ENCODE measurements at places on chromosomes 13 and 19.
A peak's percentile ranks its signal among the peaks of the same experiment; 100 is the strongest.

DNA sequence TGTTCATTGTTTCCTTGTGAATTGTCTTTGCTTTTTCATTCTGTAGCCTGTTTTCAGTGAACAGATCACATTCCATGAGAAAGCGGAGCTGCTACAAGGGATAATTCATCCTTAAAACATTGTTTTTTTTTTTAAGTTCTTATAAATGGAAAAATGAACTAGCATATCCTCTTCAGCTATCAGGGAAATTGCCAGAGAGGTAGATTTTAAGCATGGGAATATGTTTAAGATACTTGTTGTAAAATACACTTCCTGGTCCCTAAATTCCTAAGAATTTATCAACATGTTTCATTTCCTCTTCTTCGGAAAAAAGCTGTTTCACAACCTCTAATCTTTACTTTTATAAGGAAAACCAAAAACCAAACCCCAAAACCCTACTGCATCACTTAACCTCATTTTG lies 238.0 kb downstream of the POSTN start:
- DNase-seq: no peak

DNA sequence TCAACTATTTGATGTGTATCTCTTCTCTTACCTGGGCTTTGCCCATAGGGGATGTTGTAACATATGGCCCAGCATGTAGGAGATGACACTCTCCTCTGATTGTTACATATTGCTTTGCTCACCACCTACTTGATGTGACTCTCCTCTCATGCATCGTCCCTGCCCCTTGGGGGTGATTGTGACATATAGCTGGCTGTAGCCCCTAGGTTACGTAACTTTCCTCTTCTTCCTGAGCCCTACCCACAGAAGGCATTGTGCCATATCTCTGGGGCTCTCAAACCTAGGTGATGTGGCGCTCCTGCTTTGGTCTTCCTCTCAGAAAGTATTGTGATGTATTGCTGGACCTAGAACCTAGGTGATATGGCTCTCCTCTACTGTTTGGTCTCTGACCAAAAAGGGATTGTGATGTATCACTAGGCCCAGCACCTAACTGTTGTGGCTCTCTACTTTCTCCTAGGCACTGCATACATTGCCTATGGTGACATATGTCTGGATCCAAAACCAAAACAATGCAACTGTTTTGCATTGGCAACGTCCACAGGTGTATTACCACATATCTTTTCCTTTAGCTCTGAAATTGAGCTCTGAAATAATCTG lies 71.9 kb upstream of the ZNF724 start:
- DNase-seq: no peak

DNA sequence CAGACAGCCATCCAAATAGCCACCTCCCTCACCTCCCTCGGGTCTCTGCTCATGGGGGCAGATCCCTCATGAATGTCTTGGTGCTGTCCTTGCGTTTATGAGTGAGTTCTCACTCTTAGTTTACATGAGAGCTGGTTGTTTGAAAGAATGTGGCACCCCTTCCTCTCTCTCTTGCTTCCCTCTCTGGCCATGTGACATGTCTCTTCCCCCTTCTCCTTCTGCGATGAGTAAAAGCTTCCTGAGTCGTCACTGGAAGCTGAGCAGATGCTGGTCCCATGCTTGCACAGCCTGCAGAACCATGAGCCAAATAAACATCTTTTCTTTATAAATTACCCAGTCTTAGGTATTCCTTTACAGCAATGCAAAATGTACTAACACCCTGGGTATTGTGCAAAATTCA lies 208.7 kb downstream of the LACC1 start:
- DNase-seq: no peak

GRCh38 chr19:48674921-48675824 lies 2.4 kb upstream of the NTN5 start:
- DNase-seq: peak; percentile 61

- DNase-seq: no peak
Observed at GRCh38 chr13:99572921-99573320, 71.6 kb downstream of the TM9SF2 start.

- no peak for DNase-seq
Observed at GRCh38 chr13:51997641-51998330, 13.5 kb downstream of the ATP7B start.

DNA sequence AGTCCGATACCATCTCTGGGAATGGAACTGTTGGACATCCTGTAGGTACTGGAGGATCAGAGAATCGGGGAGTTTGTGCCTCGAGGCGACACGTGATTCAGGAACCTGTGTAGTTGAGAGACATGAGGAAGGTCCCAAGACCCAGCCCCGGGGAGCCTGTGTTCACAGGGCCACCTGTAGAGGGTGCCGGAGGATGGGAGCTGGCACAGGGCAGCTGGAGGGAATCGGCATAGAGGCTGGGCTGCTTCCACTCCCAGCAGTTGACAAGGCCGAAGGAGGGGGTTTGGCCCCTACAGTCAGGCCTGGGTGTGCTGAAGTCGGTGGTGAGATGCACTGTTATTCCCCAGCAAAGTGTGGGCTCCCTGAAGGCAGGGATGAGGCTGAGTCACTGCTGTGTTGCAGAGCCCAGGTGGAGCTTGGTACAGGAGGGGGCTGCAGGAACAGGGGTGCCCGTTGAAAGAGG lies 2.5 kb upstream of the ISYNA1 start:
- DNase-seq: no peak

DNA sequence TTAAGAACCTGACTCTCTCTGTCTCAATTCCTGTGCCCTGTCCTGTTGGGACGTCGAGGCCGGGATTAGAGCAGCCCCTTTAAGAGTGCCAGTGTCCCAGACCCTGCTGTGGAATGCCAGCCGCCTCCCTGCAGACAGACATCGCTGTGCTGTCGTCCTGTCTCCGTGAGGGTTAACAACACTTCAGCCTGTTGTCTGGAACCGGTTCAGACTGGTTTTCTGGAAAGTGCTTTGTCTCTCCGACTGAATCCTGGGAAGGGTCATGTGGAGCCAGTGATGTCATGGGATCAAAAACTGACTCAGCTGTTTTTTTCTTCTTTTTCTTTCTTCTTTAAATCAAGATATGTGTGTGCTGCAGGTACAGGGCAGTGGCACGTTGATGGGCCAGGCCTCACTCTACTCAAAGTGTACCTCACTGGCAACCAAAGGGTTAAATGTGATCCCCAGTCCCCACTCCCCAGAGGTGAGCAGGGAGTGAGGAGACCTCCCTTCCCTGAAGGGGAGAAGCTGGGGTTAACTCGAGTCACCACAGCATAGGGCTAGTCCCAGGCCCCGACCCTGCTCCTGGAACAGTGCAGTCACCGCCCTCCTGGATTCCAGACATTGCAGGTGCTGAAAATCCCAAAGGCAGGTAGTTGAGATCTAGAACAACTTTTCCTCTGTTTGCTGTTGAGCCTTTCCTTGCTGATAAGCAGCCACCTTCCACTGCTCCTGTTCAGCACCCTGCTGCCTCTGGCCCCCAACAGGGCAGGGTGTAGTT lies 50.8 kb downstream of the TSSK6 start:
- no peak for DNase-seq

DNA sequence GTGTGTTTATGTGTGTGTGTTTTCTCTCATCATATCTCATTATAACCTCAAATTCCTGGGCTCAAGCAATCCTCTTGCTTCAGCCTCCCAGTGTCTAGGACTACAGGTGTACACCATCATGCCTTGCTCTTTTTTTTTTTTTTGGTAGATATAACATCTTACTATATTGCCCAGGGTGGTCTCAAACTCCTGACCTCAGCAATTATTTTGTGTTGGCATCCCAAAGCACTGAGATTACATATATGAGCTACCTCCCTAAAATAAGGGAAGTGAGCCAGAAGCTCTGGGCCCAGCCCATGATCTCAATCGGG lies 448 bp upstream of the ZNF543 start:
- DNase-seq: no peak

DNA sequence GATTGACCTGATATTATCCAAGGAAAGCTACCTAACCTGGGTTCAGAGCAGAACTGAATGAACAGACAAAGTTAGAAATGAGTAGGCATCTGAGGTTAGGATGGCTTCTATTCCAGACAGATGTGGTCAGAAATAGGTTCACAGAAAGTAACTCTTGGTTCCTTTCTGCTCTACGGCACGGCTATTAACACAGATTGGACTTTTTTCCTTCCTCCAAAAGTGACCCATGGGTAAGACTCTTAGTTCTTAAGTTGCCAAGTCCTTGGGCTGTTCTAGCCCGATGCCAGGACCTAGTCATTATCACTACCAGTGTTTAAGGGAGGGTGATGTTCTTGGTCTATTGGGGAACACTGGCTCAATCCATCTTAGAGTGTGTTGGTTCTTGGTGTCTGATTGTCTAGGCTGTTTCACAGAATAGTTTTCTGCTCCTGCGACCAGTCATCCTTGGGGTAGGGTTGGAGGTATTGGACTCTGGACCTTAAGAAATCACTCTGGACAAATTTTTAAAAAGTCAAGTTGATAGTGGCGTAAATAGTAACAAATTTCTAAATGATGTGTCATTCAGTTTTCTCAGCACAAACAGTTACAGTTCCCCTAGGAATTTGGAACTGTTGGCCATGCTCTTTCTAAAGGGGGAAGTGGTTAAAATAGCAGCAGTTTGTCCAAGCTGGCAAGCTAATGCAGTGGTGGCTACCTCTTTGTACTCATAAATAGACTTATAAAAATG lies 60.1 kb upstream of the MYCBP2 start:
- DNase-seq: no peak

DNA sequence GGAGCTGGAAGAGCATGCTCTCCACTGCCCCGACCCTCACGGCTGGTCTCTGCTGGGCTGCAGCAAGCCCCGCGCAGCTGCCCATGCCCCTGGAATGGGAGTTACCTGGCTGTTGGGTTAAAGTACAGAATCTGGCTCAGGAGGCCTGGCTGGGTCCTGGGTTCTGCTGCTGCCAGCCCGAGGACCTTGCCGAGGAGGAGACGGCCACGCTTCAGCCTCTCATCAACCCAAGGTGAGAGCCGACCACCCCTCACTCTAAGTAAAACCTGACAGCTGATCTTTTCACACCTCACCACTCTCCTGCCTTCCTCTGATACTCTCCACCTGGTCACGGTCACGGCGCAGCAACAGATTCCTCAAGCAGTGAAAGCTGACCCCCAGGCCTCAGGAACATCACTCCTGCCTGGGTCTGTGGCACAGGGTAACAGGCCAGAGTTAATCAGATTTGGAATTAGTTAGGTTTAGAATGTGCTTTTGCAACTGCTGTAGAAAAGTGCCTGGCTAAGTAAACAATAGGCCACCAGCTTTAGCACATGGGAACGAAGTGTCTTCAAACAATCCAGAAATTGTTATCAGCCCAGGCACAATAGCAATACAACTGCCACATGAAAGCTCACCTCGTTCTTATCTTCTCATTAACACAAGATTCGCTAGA lies 20.5 kb downstream of the RAB20 start:
- no peak for DNase-seq

DNA sequence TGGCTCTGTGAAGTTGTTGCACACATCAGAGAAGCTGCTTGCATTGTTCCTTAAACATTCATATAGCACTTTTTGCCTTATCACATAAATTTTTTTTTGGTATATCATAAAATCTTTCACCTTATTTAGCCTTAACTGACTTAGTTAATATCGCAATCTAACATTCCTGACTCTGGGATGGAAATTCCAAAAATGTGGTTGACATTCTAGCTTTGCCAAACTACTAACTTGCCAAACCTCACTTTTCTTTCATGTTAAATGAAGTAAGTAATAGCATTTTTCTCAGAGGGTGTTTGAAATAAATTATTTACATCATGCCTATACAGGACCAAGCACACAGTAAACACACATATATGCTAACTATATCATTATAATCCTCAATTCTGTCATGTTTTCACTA lies 736.9 kb upstream of the PCDH9 start:
- DNase-seq: no peak

- no peak for DNase-seq
Observed at GRCh38 chr13:24281188-24282008, 28.0 kb upstream of the C1QTNF9 start.

- DNase-seq: no peak
Observed at GRCh38 chr19:37991841-37992248, 84.8 kb downstream of the SIPA1L3 start.

DNA sequence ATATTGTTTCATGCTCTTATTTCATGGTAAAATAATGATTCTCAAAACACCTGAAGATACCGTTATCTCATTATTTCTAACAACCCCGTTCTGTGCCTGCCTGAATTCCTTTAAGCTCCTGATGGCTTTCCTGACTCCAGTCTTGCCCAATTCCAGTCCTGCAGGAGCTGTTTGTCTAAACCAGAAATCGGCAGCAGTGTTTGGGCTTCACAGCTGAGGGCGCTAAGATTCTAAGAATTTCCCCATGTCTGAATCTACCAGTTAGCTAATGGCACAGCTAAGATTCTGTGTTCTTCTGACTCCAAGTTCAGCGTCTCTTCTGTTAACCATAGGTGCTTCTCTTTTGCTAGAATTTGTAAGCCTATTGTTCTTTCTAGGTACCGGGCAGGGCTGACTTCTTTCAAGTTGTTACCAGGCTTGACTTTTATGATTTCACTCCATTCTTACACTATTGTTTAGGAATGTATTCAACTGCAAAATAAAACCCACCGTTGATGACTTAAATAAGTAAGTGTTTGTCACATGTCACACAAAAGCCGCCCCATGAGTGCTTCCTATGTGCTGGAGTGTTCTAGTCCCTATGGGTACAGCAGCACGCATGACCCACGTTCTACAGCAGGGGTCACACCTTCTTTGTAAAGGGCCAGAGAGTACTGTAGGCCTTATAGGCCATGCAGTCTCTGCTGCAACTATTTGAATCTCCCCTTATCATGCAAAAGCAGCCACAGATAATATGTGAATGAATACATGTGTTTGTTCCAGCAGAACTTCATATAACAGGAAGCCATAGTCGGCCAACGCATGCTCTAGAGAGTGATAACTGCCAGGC lies 168.3 kb upstream of the RNF113B start:
- DNase-seq: peak; percentile 9

- no peak for DNase-seq
Observed at GRCh38 chr13:113561417-113562084, 23.0 kb upstream of the TFDP1 start.

DNA sequence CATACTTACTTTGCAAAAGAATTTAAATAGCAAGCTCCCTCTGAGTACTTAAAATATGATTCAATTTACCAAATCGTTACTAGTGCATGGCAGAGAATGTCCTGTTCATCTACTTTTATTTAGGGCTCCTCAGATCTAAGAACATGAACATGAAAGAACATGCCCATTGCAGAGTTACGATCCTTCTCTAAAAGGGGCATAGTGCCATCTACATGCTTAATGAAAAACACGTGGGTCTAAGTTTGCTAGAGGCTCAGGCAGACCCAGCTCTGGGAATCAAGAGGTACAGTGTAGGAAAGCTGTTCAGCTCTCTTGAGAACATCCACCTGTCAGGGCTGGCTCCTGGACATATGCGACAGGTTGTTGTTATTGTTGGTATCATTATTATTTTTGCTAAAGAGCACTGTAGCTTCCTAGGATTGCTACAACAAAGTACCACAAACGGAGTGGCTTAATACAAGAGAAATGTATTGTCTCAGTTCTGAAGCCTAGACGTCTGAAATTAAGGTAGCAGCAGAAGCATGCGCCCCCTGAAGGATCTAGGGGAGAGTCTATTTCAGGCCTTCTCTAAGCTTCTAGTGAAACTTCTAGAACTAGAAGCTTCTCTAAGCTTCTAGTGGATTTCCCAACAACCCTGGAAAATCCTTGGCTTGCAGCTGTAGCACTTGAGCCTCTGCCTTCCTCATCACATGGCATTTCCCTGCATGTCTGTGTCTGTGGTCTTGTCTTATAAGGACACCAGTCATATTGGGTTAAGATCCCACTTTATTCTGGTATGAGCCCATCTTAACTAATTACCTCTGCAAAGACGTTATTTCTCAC lies 133.9 kb downstream of the DCT start:
- DNase-seq: no peak

GRCh38 chr13:113539822-113540221 lies 44.7 kb upstream of the TFDP1 start:
- no peak for DNase-seq

Data from NCI-H2107 (cell line).